Endothelial cell of umbilical vein (primary cell): ENCODE measurements at places on chromosomes 4 and X.
A peak's percentile ranks its signal among the peaks of the same experiment; 100 is the strongest.

GRCh38 chr4:131006388-131006787 lies 1910.4 kb downstream of the C4orf33 start:
- H3K4me1 ChIP-seq = peaks cover 11% of the 10 kb centered on the region
- H3K4me3 ChIP-seq = no peak overlapping the region
- H3K27ac ChIP-seq = no peak overlapping the region
- H3K36me3 ChIP-seq = no peaks in the 10 kb centered on the region
- DNase-seq = no peak

DNA sequence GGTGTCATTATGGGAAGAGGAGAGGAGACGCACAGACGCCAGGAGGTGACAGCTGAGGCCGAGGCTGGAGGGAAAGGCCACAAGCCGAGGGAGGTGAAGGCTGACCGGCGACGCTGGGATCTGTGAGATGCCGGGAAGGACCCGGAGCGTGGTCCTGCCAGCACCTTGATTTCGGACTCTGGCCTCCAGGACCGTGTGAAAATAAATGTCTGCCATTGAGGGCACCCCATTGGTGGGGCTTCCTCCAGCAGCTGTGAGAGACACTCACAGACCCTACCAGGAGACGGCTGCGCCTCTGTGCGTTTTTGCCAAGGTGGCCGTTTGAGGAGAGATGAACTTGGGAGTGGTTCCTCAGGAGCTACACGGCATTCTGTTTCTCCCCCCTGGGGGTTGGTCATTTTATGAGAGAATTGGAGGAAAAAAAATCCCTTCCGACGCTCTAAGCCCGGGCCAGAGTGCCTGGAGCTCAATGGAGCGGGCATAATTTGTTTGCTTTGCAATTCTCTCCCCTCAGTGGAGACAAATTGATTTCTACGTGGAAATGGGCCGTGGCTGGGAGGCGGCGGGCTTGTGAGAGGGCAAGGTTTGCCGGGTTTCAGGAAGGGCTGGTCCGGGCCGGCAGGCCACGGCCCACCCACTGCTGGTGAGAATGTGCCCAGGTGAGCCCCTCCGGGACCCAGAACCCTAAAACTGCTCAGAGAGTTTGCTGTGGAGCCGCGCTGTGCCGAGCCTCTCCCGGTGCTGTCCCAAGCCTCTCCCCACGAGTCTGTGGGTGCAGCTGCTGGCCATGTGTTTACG lies 53.9 kb downstream of the CPZ start:
- no peaks in the 10 kb centered on the region for H3K4me1 ChIP-seq
- no peaks in the 10 kb centered on the region for H3K36me3 ChIP-seq

GRCh38 chr4:24570574-24571236 lies 13.6 kb downstream of the DHX15 start:
- no peak for DNase-seq
- no peaks in the 10 kb centered on the region for H3K4me1 ChIP-seq
- no peaks in the 10 kb centered on the region for H3K27me3 ChIP-seq
- no peak overlapping the region for H3K27ac ChIP-seq

GRCh38 chr4:60724623-60725022 lies 475.5 kb upstream of the ADGRL3 start:
- no peaks in the 10 kb centered on the region for H3K27me3 ChIP-seq
- H3K4me3 ChIP-seq = no peak overlapping the region
- no peaks in the 10 kb centered on the region for H3K36me3 ChIP-seq
- no peak overlapping the region for H3K27ac ChIP-seq
- no peak for DNase-seq

- no peak for DNase-seq
- no peak overlapping the region for H3K4me3 ChIP-seq
- no peaks in the 10 kb centered on the region for H3K27me3 ChIP-seq
- peak overlapping the region; percentile 74 for H3K27ac ChIP-seq
Measured at GRCh38 chr4:161937596-161937995, 226.2 kb downstream of the FSTL5 start.

DNA sequence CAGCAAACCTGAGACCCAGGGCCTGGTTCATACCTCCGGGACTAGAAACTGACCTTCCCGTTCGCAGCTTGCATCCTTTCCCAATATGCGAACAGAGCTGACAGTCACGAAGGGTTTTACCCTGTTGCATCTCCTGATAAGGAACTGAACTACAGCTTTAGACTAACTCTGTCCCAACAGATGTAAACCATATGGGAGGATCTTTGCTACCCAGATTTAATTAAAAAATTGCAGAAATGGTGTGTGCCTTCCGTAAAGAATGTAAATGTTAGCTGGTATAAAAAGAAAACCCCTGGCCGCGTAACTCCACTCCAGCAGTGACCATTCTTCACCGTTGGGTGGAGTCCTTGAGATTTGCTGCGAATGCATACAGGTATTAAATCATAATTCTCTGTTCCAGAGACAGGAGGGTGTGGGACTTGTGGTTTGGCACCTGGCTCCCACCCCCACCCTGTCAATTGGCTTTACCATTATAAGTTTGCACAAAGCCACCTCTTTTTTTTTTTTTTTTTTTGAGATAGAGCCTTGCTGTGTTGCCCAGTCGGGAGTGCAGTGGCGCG lies 40.6 kb upstream of the SORCS2 start:
- no peaks in the 10 kb centered on the region for H3K4me1 ChIP-seq
- no peak overlapping the region for H3K27ac ChIP-seq
- no peaks in the 10 kb centered on the region for H3K36me3 ChIP-seq
- DNase-seq = no peak
- no peak overlapping the region for H3K4me3 ChIP-seq
- H3K27me3 ChIP-seq = no peaks in the 10 kb centered on the region

GRCh38 chrX:96373047-96373355 lies 311.6 kb upstream of the DIAPH2 start:
- no peak for DNase-seq
- no peak overlapping the region for H3K4me3 ChIP-seq
- no peaks in the 10 kb centered on the region for H3K36me3 ChIP-seq
- H3K4me1 ChIP-seq = no peaks in the 10 kb centered on the region

- no peaks in the 10 kb centered on the region for H3K27me3 ChIP-seq
- peak; percentile 35 for DNase-seq
- H3K36me3 ChIP-seq = no peaks in the 10 kb centered on the region
- H3K27ac ChIP-seq = no peak overlapping the region
- H3K4me3 ChIP-seq = no peak overlapping the region
Measured at GRCh38 chrX:130575831-130576389, 174.1 kb downstream of the RBMX2 start.

DNA sequence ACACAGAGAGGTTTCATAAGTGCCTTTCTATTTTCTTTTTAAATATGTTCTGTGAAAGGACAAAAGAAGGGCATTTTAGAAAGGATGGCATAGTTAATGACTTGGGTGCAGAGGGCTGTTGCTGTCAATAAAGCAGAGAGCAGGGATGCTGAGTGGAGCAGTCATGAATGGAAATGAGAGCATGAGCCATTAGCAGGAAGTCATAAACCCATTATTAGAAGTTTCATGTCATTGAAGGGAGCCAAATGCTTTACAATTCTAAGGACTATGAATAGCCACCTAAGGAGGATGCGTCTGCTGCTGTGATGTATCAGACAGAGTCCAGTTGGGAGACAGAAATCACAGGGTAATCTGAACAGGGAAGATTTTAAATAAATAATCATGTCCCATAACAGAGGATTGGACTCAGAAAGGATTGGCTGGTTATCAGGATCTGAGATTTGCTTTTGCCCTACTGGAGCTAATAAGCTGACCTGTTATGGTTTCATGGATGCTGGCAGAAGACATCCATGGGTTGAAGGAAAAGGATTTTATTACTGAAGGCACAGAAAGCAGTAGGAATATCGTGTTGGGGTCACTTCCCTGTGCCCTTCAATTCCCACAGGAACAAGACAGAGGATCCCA lies 47.5 kb upstream of the WDR19 start:
- no peak overlapping the region for H3K4me3 ChIP-seq
- H3K4me1 ChIP-seq = no peaks in the 10 kb centered on the region
- no peaks in the 10 kb centered on the region for H3K27me3 ChIP-seq
- peak; percentile 16 for DNase-seq
- H3K36me3 ChIP-seq = no peaks in the 10 kb centered on the region

DNA sequence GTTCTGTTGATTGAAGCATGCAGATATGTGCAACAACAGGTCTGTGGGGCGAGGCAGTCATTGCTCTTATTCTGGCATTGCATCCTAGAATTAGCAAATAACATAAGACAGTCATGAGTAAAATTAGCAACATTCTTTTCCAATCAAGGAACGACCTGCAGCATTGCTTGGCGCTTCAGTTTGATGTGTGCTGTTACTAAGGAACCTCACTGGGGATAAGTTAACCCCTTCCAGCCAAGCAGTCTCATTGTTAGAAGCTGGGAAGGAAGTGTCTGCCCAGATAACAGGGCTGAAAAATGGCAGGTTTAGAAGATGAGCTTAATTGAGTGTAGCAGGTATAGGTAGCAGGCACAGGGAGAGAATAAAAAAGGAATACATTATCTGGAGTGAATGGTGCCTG lies 55.4 kb downstream of the RBM46 start:
- H3K27me3 ChIP-seq = no peaks in the 10 kb centered on the region
- H3K36me3 ChIP-seq = no peaks in the 10 kb centered on the region
- H3K4me3 ChIP-seq = no peak overlapping the region
- H3K27ac ChIP-seq = no peak overlapping the region
- DNase-seq = no peak

DNA sequence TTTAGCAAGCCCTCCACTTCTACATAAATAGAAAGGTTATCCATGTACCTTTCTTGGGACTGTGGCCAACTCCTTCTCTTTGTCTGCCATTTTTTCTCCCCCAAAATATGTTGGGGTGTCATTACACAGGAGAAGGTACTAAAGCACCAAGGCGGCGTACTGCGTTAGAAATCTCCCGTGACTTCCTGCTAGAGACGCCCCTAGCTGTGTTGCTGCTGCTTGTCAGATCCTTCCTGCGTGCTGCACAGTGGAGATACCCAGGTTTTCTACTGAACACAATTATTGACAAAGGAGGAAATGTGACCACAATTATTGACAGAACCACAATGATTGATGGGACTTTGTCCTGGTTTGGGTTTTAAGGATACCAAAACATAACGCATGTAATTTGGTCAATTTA lies 97.7 kb downstream of the EFHC2 start:
- no peak overlapping the region for H3K4me3 ChIP-seq
- H3K27ac ChIP-seq = no peak overlapping the region
- H3K27me3 ChIP-seq = no peaks in the 10 kb centered on the region
- no peaks in the 10 kb centered on the region for H3K36me3 ChIP-seq
- no peak for DNase-seq
- H3K4me1 ChIP-seq = no peaks in the 10 kb centered on the region

- no peak overlapping the region for H3K27ac ChIP-seq
- DNase-seq = no peak
- H3K4me3 ChIP-seq = no peak overlapping the region
- H3K4me1 ChIP-seq = no peaks in the 10 kb centered on the region
- H3K36me3 ChIP-seq = no peaks in the 10 kb centered on the region
Measured at GRCh38 chr4:137249112-137249511, 283.2 kb downstream of the PCDH18 start.

GRCh38 chr4:150149381-150149780 lies 71.1 kb downstream of the DCLK2 start:
- no peak for DNase-seq
- no peak overlapping the region for H3K27ac ChIP-seq
- H3K4me3 ChIP-seq = no peak overlapping the region
- peaks cover 2% of the 10 kb centered on the region for H3K4me1 ChIP-seq

DNA sequence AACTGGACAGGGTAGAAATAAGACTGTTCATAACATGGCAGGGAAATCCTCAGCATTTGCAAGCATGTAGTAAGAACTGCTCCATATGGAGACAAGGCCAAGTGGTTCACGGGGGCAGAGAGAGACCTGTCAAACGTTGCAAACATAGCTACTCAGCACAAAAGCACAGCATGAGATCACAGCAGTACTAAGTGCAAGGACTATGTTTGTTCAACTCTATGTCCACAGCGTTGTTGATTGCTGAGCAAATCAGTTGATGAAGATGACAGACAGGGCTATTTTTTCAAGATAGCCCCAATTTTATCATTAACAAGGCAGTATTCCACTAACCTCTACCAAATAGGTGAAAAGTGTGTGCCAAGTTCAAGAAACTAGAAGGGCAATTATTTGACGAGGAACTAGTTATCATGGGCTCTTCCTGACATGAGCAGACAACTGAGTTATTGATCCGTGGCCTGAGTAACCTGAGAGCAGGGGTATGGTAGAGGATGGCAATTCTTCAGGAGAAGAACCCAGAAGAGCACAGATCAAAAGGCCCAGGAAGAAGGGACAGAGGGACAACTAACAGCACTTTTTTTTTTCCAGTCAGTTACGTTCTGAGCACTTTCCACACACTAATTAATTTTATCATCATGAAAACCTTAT lies 57.4 kb downstream of the SPOCK3 start:
- H3K4me1 ChIP-seq = no peaks in the 10 kb centered on the region
- H3K36me3 ChIP-seq = no peaks in the 10 kb centered on the region
- no peak for DNase-seq
- H3K4me3 ChIP-seq = no peak overlapping the region

DNA sequence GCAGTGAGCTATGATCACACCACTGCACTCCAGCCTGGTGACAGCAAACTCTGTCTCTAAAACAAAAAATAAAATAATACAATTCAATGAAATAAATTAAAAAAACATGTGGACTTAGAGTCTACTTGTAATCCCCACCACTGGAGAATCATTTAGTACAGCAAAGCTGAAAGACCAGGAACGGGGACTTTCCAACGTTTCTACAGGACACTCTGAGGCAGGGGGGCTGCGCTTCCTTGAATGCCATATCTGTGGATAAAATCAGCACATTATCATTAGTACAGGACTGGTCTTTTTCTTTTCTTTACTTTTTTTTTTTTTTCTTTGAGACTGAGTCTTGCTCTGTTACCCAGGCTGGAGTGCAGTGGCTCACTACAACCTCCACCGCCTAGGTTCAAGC lies 124.8 kb downstream of the MXRA5 start:
- no peaks in the 10 kb centered on the region for H3K27me3 ChIP-seq
- no peaks in the 10 kb centered on the region for H3K36me3 ChIP-seq
- H3K4me1 ChIP-seq = no peaks in the 10 kb centered on the region
- DNase-seq = no peak

DNA sequence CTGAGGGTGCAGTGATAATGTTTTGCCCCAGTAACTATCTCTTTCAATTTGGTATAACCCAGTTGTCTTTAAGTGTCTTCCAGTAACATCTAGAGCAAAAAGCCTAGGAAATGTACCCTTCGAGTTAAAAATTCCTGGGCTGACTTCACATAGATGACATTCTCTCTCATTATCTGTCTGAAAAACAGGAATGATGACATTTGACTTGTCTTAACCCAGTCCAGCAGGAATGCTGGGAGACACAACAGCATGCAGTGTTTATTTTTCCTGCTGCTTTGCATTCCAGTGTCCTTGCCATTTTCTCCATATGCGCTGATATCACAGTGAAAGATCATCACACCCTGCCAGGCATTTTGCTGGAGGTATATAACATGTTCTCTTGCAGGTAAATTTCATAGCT lies 130.0 kb downstream of the SOWAHB start:
- peaks cover 6% of the 10 kb centered on the region for H3K36me3 ChIP-seq
- no peak overlapping the region for H3K27ac ChIP-seq
- peaks cover 10% of the 10 kb centered on the region for H3K4me1 ChIP-seq

- no peaks in the 10 kb centered on the region for H3K27me3 ChIP-seq
- H3K27ac ChIP-seq = no peak overlapping the region
- H3K4me1 ChIP-seq = no peaks in the 10 kb centered on the region
- no peak for DNase-seq
- no peak overlapping the region for H3K4me3 ChIP-seq
- H3K36me3 ChIP-seq = no peaks in the 10 kb centered on the region
Measured at GRCh38 chr4:67861513-67861912, 22.3 kb downstream of the TMPRSS11D start.
